ENCODE measurements at places on chromosomes 7 and 10. TPM values are rescaled to one million over a fixed set of nuclear protein-coding genes. Genes with fewer than 3 reads are reported as not detected.
A peak's percentile ranks its signal among the peaks of the same experiment; 100 is the strongest.

Gene CLRN3
- not detected for total RNA-seq

Gene NXPH1
- total RNA-seq, result not detected

Gene TFPI2
- total RNA-seq, result not detected

Gene ZNF25
- 13.6 TPM for total RNA-seq

Gene ZNF117
- total RNA-seq, result 5.2 TPM

Gene C10orf53
- total RNA-seq, result not detected

Gene ADAMTS14
- total RNA-seq, result not detected

DNA sequence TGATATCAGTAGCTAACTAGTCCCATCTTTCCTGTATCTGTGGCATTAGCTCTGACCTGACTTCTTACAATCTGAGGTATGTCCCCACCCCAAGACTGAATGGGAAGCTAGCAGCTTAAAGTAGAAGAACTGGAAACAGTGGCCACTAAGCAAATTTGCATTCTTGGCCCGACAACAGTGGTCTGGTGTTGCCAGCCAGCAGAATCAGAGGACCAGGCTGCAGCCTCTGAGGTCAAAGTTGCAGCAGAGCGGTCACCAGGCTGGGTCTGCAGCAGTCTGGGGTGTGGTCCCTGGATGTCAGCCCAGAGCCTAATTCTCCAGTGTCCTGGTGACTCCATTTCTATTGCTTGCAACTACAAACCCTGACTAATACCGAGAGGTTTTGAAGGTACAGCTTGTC lies 26.3 kb downstream of the FAM107B start:
- H3K36me3 ChIP-seq, result no peaks in the 10 kb centered on the region
- H3K27ac ChIP-seq, result no peak overlapping the region
- H3K27me3 ChIP-seq, result no peaks in the 10 kb centered on the region
- H3K4me1 ChIP-seq, result no peaks in the 10 kb centered on the region
- no peak for DNase-seq
- no peak overlapping the region for H3K4me3 ChIP-seq

- H3K27ac ChIP-seq, result no peak overlapping the region
- H3K27me3 ChIP-seq, result no peaks in the 10 kb centered on the region
- no peak for DNase-seq
- no peaks in the 10 kb centered on the region for H3K36me3 ChIP-seq
- no peaks in the 10 kb centered on the region for H3K4me1 ChIP-seq
These were observed 14.9 kb downstream of the TRIM56 start for GRCh38 chr7:101099969-101100781.

DNA sequence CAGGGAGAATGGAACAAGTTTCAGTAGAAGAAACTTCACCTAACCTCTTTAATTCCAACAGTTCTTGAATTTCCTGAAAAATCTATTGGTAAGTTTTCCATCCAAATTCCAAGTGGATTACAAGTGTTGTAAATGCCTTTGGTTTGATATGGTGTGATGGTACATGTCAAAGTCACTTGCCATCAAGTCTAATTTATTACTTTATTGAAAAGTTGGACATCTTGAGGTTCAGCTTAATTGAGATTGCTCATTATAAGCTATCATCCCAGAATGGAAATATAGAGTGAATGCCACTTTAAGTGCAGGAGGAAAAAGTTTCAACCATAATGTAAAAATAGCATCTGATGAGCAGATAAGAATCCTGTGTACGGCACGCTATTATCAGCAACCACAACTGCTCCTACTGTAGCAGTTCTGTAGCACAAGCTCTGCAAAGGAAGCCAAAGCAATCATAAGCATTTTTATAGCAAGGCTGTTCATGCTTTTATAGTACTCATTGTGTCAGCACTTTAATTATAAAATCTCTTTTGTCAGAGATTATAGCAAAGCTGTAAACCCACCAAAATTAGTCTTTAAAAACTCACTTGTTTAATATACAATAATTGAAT lies 991.8 kb upstream of the PHF14 start:
- H3K27ac ChIP-seq, result no peak overlapping the region
- H3K36me3 ChIP-seq, result no peaks in the 10 kb centered on the region
- no peak for DNase-seq
- no peaks in the 10 kb centered on the region for H3K4me1 ChIP-seq
- no peak overlapping the region for H3K4me3 ChIP-seq

DNA sequence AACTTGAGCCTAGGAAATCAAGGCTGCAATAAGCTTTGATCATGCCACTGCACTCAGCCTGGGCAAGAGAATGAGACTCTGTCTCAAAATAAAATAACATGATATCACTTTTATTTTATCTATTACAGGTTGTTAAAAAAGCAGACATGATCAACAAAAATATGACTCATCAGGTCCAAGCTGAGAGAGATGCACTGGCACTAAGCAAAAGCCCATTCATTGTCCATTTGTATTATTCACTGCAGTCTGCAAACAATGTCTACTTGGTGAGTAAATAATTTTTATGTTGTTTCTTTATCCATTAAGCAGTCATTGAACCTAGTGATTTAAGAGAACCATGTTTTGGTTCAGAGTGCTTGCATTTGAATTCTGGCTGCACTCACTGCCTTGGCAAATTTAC lies 3.3 kb downstream of the MASTL start:
- H3K36me3 ChIP-seq, result no peaks in the 10 kb centered on the region
- H3K4me3 ChIP-seq, result no peak overlapping the region
- peaks cover 13% of the 10 kb centered on the region for H3K4me1 ChIP-seq
- H3K27ac ChIP-seq, result no peak overlapping the region
- H3K27me3 ChIP-seq, result no peaks in the 10 kb centered on the region

GRCh38 chr7:77542409-77542808 lies 5.3 kb downstream of the PTPN12 start:
- H3K27ac ChIP-seq, result no peak overlapping the region
- no peaks in the 10 kb centered on the region for H3K36me3 ChIP-seq
- no peak overlapping the region for H3K4me3 ChIP-seq
- DNase-seq, result no peak
- H3K27me3 ChIP-seq, result no peaks in the 10 kb centered on the region

DNA sequence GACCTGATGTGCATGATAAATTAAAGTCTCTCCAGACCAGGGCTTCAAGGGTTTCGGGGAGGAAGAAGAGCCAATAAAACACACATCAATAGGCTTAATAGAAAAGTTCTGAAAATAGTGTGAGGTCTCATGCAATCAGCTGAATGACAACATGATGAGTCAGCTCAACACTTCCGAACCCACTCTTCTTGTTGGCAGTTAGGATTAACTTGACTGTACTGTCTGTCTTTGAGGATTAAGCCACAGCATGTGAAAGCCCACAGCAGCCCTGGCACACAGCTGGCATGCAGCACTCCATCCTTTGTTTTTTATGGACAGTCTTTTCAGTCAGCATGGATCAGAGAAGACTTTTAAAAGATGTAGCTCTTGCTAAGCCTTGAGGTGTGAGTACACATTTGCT lies 526.9 kb upstream of the VSTM2A start:
- no peak overlapping the region for H3K4me3 ChIP-seq
- H3K36me3 ChIP-seq, result no peaks in the 10 kb centered on the region
- no peak overlapping the region for H3K27ac ChIP-seq
- no peaks in the 10 kb centered on the region for H3K27me3 ChIP-seq
- no peaks in the 10 kb centered on the region for H3K4me1 ChIP-seq
- no peak for DNase-seq

- no peaks in the 10 kb centered on the region for H3K36me3 ChIP-seq
- H3K27ac ChIP-seq, result no peak overlapping the region
- no peaks in the 10 kb centered on the region for H3K27me3 ChIP-seq
- DNase-seq, result no peak
- H3K4me1 ChIP-seq, result no peaks in the 10 kb centered on the region
These were observed 143.2 kb downstream of the JAZF1 start for GRCh38 chr7:28037220-28038010.

- H3K4me3 ChIP-seq, result no peak overlapping the region
- no peaks in the 10 kb centered on the region for H3K36me3 ChIP-seq
- DNase-seq, result no peak
- H3K4me1 ChIP-seq, result no peaks in the 10 kb centered on the region
- H3K27me3 ChIP-seq, result no peaks in the 10 kb centered on the region
- no peak overlapping the region for H3K27ac ChIP-seq
These were observed 47.0 kb downstream of the MAD1L1 start for GRCh38 chr7:2185715-2186114.

- H3K27ac ChIP-seq, result peak overlapping the region; percentile 69
- peak overlapping the region; percentile 1 for H3K4me3 ChIP-seq
- H3K36me3 ChIP-seq, result no peaks in the 10 kb centered on the region
- DNase-seq, result no peak
- no peaks in the 10 kb centered on the region for H3K27me3 ChIP-seq
- H3K4me1 ChIP-seq, result peaks cover 62% of the 10 kb centered on the region
These were observed 6.2 kb downstream of the C10orf105 start for GRCh38 chr10:71713135-71714030.

GRCh38 chr10:48215486-48216203 lies 58.9 kb downstream of the FRMPD2 start:
- H3K36me3 ChIP-seq, result no peaks in the 10 kb centered on the region
- H3K27ac ChIP-seq, result no peak overlapping the region
- no peak overlapping the region for H3K4me3 ChIP-seq
- H3K27me3 ChIP-seq, result no peaks in the 10 kb centered on the region

GRCh38 chr10:83585686-83586085 lies 553.6 kb upstream of the GHITM start:
- no peaks in the 10 kb centered on the region for H3K27me3 ChIP-seq
- DNase-seq, result no peak

DNA sequence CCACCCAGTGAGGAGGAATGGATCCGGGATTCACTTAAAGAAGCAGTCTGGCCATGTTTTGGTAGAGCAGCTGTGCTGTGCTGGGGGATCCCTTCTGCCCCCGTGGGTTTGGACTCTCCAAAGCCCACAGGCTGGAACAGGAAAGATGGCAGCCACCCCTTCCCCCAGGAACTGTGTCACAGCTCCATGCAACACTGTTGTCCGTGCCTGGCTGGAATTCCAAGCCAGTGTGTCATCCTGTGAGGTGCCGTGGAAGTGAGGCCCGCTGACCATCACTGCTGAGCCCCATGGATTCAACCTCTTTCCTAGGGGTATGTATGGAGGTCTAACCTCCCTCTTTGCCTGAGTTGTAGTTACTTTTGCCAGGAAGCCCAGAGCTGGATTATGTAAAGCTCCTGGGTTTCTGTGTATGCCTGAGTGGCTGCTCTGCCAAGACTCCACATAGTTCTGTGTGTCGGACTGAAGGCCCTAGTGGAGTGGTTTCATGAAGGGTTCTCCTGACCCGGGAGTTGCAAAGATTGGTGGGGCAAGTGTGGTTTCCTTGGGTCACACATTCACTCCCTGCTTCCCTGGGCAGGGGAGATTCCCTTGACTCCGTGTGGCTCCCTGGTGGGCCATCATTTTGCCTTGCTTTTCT lies 35.1 kb upstream of the PCGF5 start:
- no peak overlapping the region for H3K4me3 ChIP-seq
- no peaks in the 10 kb centered on the region for H3K36me3 ChIP-seq
- H3K4me1 ChIP-seq, result peaks cover 61% of the 10 kb centered on the region
- H3K27ac ChIP-seq, result no peak overlapping the region
- DNase-seq, result no peak
- H3K27me3 ChIP-seq, result no peaks in the 10 kb centered on the region

GRCh38 chr10:132457328-132458070 lies 60.5 kb downstream of the PWWP2B start:
- DNase-seq, result no peak
- no peak overlapping the region for H3K4me3 ChIP-seq
- no peak overlapping the region for H3K27ac ChIP-seq

DNA sequence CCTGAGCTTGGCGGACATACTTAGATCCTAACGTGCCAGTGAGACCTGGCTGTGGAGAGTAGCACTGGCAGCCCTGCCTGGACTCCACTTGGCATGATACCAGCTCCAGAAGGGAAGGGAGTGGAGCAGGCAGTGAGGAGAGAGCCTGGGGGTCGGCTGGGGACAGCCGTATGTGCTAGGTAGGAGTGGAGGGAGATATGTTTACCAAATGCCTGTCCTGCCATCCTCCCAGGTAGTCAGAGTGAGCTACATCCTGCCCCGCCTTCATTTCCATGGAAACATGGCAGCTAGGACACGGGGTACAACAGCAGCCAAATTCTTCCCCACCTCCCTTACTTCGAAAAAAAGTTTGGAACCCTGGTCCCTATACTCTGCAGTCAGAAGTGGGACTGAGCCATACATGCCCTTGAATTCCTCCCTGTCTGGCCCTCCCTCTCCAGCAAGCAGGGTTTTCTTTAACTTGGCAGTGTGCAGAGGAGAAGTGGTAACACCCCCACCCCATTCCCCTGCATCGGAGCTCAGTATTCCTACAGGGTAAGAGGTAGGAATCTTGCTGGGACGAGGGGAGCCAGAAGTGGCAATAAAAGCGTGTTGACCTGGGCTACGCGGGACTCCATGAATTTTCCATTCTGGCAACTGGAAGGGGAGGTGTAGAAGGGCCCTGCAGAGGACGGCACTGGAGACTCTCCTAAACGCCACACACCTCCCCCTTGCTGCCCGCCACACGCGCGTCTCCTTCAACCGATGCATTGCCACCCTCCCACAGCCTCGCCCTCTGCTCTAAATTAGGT lies 20.0 kb upstream of the SMO start:
- peaks cover 9% of the 10 kb centered on the region for H3K4me1 ChIP-seq
- H3K27me3 ChIP-seq, result no peaks in the 10 kb centered on the region
- DNase-seq, result no peak
- no peaks in the 10 kb centered on the region for H3K36me3 ChIP-seq

- no peaks in the 10 kb centered on the region for H3K27me3 ChIP-seq
- H3K36me3 ChIP-seq, result no peaks in the 10 kb centered on the region
- DNase-seq, result no peak
- no peak overlapping the region for H3K4me3 ChIP-seq
These were observed 51.1 kb downstream of the HYCC1 start for GRCh38 chr7:22962775-22963350.

DNA sequence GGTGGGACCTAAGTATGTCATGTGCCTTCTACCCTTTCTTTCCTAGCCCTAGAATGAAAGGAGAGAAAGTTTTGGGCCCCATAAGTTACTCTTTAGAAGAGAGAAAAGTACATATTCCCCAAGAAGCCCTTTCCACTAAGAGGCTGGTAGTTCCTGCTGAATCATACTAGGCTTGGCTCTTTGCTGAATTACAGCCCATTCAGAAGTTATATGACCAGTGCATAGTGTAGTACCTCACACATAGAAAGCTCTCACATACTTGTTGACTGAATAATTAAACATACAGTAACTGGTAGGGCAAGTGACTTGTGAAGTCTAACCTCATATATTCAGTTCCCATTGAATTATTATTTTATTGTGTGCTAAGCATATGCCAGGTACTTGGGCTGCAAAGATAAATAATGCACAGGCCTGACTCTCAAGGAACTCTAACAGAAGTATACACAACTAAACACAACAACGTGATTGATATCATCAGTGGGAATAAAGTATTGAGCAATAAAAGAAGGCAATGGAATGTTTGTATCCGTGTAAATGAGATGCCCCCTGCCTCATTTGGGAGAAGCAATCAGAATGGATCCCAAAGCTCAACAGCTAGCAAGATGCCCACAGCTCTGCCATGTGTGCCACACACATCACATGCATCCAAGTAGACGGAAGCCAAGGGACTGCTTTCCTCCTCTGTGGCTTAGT lies 38.9 kb upstream of the UBN2 start:
- H3K36me3 ChIP-seq, result no peaks in the 10 kb centered on the region
- H3K4me1 ChIP-seq, result no peaks in the 10 kb centered on the region
- no peak for DNase-seq
- no peaks in the 10 kb centered on the region for H3K27me3 ChIP-seq
- no peak overlapping the region for H3K27ac ChIP-seq
- no peak overlapping the region for H3K4me3 ChIP-seq

GRCh38 chr7:78179211-78179610 lies 380.6 kb downstream of the PHTF2 start:
- H3K4me3 ChIP-seq, result no peak overlapping the region
- DNase-seq, result no peak
- H3K36me3 ChIP-seq, result no peaks in the 10 kb centered on the region
- no peaks in the 10 kb centered on the region for H3K4me1 ChIP-seq
- no peak overlapping the region for H3K27ac ChIP-seq

Measured in CD4-positive, alpha-beta memory T cell (primary cell).